ENCODE measurements at places on chromosomes 5 and 9.
A peak's percentile ranks its signal among the peaks of the same experiment; 100 is the strongest.

- DNase-seq: no peak
Measured at GRCh38 chr9:134329576-134329855, 3.3 kb downstream of the RXRA start.

- no peak for DNase-seq
Measured at GRCh38 chr9:71966601-71967000, 55.2 kb downstream of the C9orf85 start.

- DNase-seq: no peak
Measured at GRCh38 chr5:3311433-3311832, 284.2 kb upstream of the IRX1 start.

DNA sequence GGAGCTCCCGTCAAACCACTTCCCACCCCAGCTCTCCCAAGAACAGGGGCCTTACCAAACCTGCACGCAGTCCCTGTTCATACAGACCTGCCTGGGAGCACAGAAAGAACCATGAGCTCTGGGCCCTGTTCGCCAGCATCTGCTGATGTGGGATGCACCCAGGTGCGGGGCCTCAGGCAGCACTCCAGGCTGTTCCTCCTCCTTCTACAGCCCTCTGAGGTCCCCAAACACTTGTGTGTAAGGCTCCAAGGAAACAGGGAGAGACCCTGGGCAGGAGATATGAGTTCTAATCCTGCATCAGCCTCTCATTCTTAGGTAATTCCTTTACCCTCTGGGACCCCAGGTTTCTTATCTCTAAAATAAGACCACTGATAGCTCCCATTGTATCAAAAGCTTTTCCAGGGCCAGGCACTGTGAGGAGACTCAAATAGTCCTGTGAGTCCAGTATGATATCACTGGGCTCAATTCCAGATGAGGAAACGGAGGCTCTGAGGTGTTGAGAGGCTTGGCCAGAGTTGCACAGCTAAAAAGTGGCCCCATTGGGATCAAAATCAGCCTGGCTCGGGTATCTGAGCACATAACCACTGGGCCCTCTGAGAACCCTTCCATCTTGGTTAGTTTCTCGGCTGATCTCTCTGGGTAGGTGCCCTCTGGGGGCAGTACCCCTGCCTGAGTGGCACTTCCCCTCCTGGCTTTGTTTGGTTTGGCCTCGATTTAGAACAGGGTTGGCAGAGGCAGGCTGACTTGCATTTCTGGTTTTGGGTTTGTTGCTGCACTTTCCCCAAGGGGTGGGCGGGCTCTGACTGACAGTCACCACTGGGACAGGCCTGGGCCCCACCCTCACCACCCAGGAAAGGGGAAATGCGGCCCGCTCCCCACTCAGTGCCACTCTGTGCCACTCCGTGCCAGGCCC, 116.8 kb downstream of the RGS3 start:
- no peak for DNase-seq

- DNase-seq: no peak
Measured at GRCh38 chr5:67182301-67182790, 14.3 kb downstream of the CD180 start.

GRCh38 chr9:135394131-135394530, 85.5 kb upstream of the PPP1R26 start:
- no peak for DNase-seq

DNA sequence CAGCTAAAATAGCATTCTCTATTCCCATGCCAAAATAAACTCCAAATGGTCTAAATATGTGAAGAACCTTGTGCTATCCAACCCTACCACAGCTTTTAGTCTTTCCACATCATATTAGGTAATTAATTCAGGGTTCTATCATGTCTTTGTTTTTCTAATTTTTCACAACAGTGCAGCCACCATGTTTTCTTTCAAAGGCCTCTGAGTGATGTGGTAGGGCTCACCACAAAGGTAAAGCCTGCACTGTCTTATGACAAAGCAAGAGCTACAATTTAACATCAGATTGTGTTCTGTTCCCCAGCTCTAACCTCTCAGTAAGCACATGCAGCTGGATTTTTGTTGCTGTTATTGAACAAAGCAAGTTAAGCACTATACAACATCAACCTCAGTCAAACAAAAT, 52.4 kb downstream of the MEF2C start:
- no peak for DNase-seq

DNA sequence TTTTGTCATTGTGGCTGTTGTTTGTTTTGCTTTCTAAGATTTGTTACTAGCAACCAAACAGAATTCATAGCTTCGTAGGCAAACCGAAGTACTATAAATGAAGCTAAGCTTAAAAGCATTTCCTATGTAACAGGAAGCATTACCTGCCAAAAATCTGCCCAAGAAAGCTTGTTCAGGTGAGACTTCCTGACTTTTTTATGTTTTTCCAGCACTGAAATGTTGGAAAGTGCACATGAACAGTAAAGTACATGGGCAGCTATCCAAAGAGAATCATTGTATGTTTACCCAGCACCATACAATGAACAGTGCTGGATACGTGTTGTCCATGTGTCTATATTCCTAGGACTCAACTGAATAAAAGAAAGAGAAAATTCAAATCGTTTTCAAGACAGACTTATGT, 247.1 kb downstream of the NFIB start:
- DNase-seq: no peak

DNA sequence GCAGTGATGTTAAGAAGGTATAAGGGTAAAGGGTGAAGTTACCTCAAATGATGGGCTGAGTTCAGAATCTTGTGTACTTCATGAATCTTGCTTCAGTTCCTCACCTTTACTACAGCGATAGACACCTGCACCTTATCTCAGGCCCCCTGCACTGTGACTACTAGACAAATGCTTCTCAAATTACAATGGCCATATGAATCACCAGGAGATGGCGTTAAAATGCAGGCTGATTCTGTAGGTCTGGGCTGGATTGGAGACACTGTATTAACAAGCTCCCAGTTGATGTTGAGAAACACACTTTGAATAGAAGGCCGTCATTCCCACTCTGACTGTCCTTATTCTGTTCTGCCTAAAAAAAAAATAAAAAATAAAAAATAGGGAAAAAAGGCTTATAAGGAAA, 29.8 kb downstream of the TARS1 start:
- peak; percentile 30 for DNase-seq

GRCh38 chr5:160159991-160160792, 40.9 kb upstream of the PWWP2A start:
- peak; percentile 57 for DNase-seq

DNA sequence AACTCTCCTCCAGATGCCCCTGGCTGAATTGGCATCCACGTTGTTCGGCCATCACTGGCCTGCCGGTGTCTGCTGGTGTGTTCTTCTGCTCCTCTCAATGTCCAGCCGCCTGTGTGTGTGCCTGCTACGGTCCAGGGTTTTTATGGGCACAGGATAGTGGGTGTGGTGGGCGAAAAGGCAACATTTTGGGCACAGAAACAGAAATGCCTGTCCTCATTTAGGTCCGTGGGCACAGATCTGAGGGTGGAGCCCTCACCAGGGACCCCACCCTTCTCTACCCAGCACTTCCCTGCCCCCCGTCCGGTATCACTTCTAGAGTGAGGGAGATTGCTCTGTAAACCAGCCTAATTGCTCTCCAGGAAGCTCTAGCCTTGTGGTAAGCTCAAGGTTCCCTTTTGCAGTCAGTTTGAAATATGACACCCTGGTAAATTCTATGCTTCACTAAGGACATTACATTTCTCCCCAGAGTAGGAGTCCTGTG, 410.1 kb downstream of the MAT2B start:
- no peak for DNase-seq

DNA sequence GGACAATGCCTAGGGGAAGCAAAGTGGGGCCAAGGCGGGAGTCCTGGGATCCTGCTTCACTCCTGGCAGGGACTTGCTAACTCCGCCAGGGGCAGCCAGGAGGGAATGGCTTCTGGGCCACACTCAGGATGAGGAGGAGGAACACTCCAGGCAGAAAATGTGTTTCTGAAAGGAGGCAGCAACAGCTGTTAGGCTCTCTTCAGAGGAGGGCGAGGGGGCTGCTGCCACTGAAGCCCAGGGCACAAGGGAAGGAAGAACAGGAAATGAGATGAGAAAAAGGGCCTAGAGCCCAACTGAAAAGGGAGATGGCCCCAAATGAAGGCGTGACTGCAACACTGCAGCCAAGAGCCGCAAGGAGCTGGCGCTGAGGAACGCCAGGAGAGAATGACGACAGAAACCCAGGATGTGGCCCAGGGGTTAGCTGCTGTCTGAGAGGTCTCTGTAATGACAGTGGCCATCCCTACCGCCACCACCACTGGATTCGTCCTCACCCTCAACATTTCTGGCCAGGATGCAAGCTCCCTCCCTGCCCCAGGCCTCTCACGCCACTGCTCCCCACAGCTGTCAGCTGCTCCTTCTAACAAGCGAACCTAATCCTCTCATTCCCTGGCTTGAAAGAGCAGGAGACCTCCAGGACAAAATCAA, 15.8 kb downstream of the PSMB7 start:
- DNase-seq: peak; percentile 58

DNA sequence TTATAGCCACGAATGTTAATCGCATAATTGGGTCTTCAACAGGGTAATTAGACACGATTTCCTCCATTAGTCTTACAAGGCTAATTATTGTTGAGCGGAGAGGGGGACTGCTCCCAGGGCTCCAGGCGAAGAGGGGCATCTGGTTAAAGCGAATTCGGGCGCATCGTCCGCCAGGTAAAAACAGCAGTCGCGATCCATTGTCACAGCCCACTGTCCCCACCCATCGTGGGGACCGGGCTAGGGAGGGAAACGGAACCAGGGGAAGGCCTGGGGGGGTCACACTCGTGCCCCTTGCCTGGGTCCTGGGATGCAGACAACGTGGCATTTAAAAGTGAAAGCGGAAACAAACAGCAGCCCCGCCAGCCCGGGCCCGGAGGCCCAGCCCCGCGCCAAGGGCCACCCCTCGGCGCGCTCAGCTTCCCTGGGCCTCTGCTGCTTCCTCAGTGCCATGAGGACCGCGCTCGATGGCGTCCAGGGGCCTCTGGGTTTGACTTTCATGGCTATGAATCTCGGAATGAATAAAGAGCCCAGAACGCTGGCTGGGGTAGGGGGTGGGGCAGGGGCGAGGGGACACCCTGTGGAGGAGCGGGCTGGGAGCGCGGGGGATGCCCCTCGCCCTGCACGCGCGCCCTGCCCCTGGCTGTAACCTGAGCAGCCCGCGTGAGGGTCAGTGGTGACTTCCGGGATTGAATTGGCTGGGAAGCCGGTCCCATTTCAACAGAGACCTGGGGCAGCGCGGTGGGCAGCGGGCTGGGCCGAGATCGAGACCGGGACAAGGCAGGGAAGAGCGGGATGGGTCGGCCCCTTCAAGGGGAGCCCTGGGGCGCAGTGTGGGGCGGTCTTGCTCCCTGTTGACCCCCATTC, 99.9 kb downstream of the GTF3C4 start:
- peak; percentile 80 for DNase-seq

GRCh38 chr9:114460513-114461199, 44.6 kb downstream of the WHRN start:
- no peak for DNase-seq

GRCh38 chr9:124482431-124483031, 24.7 kb downstream of the NR5A1 start:
- DNase-seq: peak; percentile 23

GRCh38 chr9:37953775-37954437, 50.0 kb upstream of the SLC25A51 start:
- no peak for DNase-seq

- peak; percentile 46 for DNase-seq
Measured at GRCh38 chr9:86413971-86414880, 60.0 kb upstream of the TUT7 start.

- peak; percentile 92 for DNase-seq
Measured at GRCh38 chr9:34379334-34380033, 2.8 kb upstream of the MYORG start.

GRCh38 chr5:176781054-176781375, 29.3 kb upstream of the UNC5A start:
- peak; percentile 55 for DNase-seq

DNA sequence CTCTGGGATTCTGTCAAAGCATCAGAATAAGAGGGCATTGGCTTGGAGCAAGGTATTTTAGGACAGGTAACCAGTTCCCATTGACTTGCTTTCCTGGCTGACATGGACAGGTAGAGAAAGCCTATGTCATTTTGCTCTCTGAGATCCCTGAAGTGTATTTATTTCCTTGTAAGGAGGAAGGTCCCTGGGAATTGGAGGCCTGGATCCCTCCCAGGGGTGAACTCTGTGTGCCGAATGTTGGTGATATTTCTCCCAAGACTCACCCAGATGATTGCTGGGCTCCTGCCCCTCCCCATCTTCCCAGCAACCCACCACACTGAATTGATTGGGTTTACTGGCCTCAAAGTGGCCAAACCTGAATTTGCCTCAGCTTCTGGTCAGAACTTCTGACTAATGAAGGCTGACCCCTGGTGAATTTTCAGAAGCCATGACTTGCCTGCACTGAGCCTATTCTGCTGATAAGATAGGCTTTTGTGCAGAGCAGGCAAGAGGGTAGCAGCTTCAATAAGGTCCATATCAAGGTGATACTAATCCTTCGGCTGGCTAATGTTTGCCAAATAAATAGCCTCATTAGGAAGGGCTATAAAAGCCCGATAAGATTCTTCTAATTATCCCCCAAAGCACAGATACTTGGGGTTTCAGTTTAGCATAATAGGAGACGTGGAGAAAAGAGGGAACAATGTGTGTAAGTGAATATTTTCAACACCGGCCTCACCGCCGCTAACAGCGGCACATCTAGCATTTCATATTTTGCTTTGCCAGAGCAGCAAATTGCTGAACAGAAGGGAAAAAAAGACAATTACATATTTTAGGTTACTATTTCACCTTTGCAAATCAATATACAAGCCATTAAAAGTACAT, 152.9 kb upstream of the PITX1 start:
- DNase-seq: no peak

GRCh38 chr9:76557674-76558225, 98.8 kb downstream of the GCNT1 start:
- no peak for DNase-seq

DNA sequence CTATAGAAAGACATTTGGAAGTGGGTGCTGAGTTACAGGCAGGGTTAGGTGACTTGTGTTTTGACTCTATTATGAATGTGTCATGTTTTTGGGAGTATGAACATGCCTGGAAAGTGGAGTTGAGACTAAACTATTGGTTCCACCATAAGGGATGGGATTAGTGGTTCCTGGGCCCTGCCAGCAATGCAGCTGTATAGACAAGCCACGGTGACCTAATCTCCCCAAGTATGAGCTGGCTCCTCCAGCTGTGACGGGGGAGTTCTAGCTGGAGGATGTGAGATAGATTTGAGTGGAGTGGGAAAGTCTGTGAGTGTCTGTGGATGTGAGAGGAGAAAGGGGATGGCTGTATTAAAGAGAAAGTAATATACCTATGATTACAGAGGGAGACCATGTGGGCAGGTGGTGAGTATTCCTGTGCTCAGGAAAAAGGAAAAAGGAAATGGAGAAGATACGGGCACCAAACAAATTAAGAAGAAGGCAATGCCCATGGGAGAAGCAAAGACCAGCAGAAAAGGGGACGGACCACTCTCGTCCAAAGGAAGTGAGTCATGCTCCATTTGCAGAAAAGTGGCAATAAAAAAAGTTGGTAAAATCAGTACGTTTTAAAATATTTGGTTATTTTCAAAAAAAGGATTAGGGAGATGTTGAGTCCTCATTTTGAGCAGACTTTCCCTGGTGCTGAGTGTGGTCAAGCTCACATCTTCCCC, 48.3 kb upstream of the ICE1 start:
- peak; percentile 16 for DNase-seq
